ENCODE measurements at places on chromosomes 5 and 9.

DNA sequence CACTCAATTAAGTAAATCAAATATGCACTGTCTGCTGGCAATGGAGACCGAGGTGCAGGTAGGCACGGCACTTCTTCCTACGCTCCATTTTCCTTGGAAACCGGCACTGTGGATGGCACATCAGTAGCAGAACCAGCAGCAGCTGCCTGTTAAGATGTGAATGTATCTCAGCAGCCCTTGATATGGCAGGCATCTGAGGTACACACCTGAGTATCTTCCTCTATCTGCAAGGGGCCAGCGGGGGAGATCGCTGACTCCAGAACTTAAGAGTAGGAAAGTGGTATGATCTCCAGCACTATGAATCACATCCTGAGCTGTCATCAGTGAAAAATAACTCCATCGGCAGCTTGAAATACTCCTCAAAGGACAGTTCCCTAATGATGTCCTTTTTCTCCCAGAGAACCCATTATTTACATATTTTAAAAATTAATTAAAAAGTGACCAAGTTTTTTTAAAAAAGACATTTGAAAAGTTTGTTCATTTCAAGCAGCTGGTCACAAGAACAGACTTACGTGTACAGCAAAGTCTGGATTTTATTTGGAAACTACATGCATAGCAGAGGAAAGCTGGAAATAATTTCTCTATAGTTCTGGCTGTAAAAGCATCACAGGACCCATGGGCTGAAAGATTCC, 97.1 kb downstream of the ADAMTS12 start:
- DNase-seq = no peak

GRCh38 chr9:128892221-128892921, 10.4 kb downstream of the LRRC8A start:
- peak; percentile 92 for DNase-seq

- no peak for DNase-seq
These were observed 83.5 kb upstream of the HSPA9 start for GRCh38 chr5:138658676-138659075.

DNA sequence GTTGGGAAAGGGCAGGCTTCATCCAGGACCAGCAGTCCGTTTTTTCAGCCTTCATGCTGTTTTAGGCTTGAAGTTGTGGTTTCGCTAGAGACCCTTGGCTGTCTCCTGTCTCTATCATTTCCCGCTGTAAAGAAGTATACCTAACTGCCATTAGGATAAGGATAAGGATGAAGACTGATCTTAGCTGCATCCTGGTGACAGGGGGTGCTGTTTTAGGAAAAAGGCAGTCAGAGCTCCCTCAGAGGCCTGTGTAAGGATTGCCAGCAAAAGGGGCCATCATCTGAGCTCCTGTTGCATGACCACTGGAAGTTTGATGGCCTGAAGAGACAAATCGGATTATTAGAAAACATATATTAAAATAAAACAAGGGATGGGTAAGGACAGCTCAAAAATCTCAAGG, 64.8 kb upstream of the FGF10 start:
- no peak for DNase-seq

DNA sequence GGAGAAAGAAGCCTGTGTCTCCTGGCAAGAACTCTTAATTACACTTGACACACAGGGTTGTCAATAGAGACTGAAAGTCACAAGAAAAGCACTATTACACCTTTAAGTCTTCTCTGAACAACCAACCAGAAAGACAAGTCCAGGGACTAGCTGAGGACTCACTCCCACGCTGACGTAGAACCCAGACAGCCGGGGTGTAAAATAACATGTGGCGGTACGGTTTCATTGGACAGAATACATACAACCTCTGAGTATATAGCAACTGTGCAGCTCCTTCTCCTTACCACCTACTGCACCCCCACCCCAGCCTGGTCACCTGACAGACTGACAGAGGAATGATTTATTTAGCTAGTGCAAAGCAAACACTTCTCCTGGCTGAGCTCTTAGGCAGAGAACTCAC, 103.4 kb upstream of the RASEF start:
- DNase-seq = no peak
